ENCODE measurements at places on chromosomes 1 and 21. TPM values are rescaled to one million over a fixed set of nuclear protein-coding genes. Genes with fewer than 3 reads are reported as not detected.

The CYP4A22 gene
- polyA plus RNA-seq: 0.16 TPM

- no peak for DNase-seq
- H3K4me1 ChIP-seq: no peaks in the 10 kb centered on the region
- no peak overlapping the region for H3K27ac ChIP-seq
- peaks cover 6% of the 10 kb centered on the region for H3K27me3 ChIP-seq
Measured at GRCh38 chr1:212544110-212544509, 64.5 kb upstream of the ATF3 start.

GRCh38 chr1:200590001-200590400 is 30.6 kb downstream of the KIF14 start:
- peaks cover 2% of the 10 kb centered on the region for H3K36me3 ChIP-seq
- no peak for DNase-seq
- no peak overlapping the region for H3K4me3 ChIP-seq
- H3K27me3 ChIP-seq: no peaks in the 10 kb centered on the region
- H3K27ac ChIP-seq: no peak overlapping the region

DNA sequence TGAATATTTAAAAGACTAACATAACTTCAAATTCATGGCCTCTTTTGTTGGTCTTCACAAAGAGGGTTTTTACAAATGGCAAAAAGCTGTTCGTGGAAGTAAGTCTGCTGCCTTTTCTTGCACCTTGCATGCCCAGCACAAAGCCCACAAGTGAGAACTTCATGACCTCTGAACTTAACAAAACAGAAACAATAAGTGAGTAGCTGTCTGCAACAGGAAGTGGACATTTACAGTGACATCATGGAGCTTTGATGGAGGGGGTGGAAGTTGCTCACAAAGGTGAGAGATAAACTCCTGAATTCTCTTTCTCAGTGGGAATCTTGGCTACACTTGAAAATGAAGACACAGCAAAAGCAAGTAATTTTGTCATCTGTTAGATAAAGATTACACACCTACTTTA is 303.3 kb upstream of the DEPDC1 start:
- no peaks in the 10 kb centered on the region for H3K36me3 ChIP-seq
- no peaks in the 10 kb centered on the region for H3K4me1 ChIP-seq
- no peak for DNase-seq
- no peak overlapping the region for H3K27ac ChIP-seq
- no peak overlapping the region for H3K4me3 ChIP-seq
- no peaks in the 10 kb centered on the region for H3K27me3 ChIP-seq

- no peak overlapping the region for H3K27ac ChIP-seq
- peaks cover 17% of the 10 kb centered on the region for H3K36me3 ChIP-seq
- no peak overlapping the region for H3K4me3 ChIP-seq
- DNase-seq: peak; percentile 43
Measured at GRCh38 chr1:40078512-40079333, 18.3 kb downstream of the PPT1 start.

The FCGR3A gene
- 27.1 TPM for polyA plus RNA-seq

GRCh38 chr1:37840711-37841110 is 18.7 kb downstream of the MTF1 start:
- DNase-seq: peak; percentile 16
- H3K4me3 ChIP-seq: no peak overlapping the region
- H3K4me1 ChIP-seq: no peaks in the 10 kb centered on the region
- peaks cover 20% of the 10 kb centered on the region for H3K36me3 ChIP-seq
- no peak overlapping the region for H3K27ac ChIP-seq

DNA sequence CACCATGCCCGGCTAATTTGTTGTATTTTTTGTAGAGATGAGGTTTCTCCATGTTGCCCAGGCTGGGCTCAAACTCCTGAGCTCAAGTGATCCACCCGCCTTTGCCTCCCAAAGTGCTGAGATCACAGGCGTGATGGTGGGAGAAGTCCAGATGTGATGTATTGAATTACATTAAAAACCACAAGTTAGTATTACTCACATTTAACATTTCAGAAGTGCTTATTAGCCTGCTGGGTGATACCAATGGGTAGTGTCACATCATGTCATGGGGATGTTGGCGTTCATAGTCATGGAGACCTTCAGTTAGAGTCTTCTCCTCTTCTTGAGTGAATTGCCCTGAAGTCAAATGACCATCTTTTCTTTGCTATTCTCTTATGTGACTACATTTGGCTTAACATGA is 63.6 kb upstream of the VAMP3 start:
- H3K4me1 ChIP-seq: no peaks in the 10 kb centered on the region
- no peak overlapping the region for H3K4me3 ChIP-seq
- peaks cover 19% of the 10 kb centered on the region for H3K27me3 ChIP-seq
- no peaks in the 10 kb centered on the region for H3K36me3 ChIP-seq

The APOBEC4 gene
- polyA plus RNA-seq: 2.9 TPM

The PAQR6 gene
- 2.6 TPM for polyA plus RNA-seq

DNA sequence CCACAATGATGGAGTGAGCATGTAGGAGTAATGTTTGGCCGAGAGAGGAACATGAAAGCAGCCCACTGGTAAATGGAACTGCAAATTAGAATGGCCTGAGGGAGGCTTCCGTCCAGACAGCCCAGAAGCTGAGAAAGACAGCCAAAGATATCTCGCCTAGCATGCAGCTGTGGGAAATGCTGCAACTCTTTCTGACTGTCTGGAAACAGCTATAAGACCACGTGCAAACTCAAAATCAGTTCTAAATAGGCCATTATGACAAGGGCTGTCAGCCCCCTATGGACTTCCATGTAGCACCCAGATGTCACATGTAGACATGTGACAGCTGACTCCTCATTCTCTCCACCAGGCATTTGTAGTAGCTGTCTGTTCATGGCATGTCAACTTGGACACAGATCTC is 62.9 kb upstream of the ATP1A1 start:
- H3K27ac ChIP-seq: no peak overlapping the region
- no peak overlapping the region for H3K4me3 ChIP-seq
- peak; percentile 98 for DNase-seq
- H3K4me1 ChIP-seq: no peaks in the 10 kb centered on the region
- H3K36me3 ChIP-seq: no peaks in the 10 kb centered on the region

The FCRL6 gene
- 0.82 TPM for polyA plus RNA-seq

- H3K4me1 ChIP-seq: peaks cover 4% of the 10 kb centered on the region
- DNase-seq: peak; percentile 31
- peaks cover 8% of the 10 kb centered on the region for H3K27me3 ChIP-seq
- peak overlapping the region; percentile 62 for H3K27ac ChIP-seq
- no peaks in the 10 kb centered on the region for H3K36me3 ChIP-seq
- peak overlapping the region; percentile 64 for H3K4me3 ChIP-seq
Measured at GRCh38 chr1:107963601-107964335, 1.2 kb downstream of the VAV3 start.

DNA sequence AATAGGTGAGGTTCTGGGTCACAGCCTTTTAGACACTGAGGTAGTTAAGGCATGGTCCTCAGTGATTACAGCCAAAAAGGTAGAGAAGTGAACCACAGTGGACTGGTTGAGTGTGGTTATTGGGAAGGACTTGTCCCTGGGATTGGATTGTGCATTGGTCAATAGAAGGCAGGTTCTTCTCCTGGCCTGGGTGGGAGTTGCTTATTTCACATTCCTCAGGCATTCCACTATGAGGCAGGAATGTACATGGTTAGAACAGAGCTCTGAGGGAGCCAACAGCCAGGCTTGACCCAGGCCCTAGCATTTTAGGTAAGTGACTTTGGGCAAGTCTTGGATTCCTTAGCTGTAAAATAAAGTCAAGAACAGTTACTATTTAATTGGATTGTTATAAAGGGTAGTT is 97.9 kb upstream of the MARK1 start:
- no peak overlapping the region for H3K27ac ChIP-seq
- no peak overlapping the region for H3K4me3 ChIP-seq
- DNase-seq: no peak
- no peaks in the 10 kb centered on the region for H3K4me1 ChIP-seq
- H3K36me3 ChIP-seq: no peaks in the 10 kb centered on the region
- H3K27me3 ChIP-seq: no peaks in the 10 kb centered on the region

DNA sequence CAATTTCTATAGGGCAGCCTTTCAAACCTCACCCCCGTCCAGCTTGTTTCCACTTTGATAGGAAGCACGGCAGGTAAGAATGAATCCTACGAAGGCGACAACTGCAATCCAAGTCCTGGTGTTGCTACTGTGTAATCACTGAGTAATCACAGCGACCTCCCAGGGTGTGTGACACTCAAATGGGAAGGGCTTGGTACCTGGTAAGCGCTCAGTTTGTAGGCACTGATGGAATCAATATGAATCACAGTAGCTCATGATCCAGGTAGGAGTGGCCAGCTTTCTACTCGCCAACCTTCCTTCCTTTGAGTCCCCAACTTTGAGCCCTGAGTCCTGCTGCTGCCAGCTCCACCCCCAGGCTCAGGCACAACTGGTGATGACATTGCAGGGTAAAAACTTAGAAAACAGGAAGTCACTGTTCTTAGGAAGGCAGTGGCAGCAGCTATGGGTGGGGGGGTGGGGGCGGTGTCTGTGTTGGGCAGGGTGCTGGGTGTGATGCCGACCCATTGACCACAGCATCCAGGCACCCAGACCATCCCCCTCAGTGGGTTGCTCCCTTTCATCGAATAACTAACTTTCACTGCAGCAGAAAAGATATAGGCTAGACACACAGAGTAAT is 70.7 kb downstream of the CD247 start:
- H3K36me3 ChIP-seq: no peaks in the 10 kb centered on the region
- H3K27me3 ChIP-seq: peaks cover 4% of the 10 kb centered on the region
- H3K4me1 ChIP-seq: no peaks in the 10 kb centered on the region

The NFASC gene
- polyA plus RNA-seq: 2.8 TPM

DNA sequence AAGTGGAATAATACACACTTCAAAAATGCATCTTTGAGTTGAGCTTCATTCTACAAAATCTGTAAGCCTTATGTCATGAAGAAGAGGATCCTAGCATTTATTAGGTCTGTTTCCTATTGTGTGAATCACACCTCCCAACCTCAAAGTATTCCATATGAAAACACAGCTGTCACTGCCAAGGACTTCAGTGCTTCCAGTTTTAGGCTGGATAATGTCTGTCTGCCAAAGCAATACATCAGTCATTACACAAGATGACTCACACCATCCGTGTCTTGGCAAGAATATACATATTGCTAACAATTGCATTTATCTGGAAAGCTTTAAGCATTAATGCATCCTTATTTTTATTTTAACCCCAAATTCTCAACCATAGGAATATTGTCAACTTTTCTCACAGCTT is 125.7 kb upstream of the TMPRSS15 start:
- no peaks in the 10 kb centered on the region for H3K36me3 ChIP-seq
- no peak overlapping the region for H3K4me3 ChIP-seq
- H3K27ac ChIP-seq: no peak overlapping the region
- DNase-seq: peak; percentile 65

The DCDC2B gene
- polyA plus RNA-seq: 4.3 TPM

The DAB1 gene
- polyA plus RNA-seq: 0.08 TPM

GRCh38 chr1:86798608-86799291 is 94.4 kb downstream of the SH3GLB1 start:
- no peaks in the 10 kb centered on the region for H3K27me3 ChIP-seq
- H3K4me3 ChIP-seq: no peak overlapping the region
- H3K4me1 ChIP-seq: no peaks in the 10 kb centered on the region
- H3K36me3 ChIP-seq: no peaks in the 10 kb centered on the region
- H3K27ac ChIP-seq: no peak overlapping the region
- no peak for DNase-seq

DNA sequence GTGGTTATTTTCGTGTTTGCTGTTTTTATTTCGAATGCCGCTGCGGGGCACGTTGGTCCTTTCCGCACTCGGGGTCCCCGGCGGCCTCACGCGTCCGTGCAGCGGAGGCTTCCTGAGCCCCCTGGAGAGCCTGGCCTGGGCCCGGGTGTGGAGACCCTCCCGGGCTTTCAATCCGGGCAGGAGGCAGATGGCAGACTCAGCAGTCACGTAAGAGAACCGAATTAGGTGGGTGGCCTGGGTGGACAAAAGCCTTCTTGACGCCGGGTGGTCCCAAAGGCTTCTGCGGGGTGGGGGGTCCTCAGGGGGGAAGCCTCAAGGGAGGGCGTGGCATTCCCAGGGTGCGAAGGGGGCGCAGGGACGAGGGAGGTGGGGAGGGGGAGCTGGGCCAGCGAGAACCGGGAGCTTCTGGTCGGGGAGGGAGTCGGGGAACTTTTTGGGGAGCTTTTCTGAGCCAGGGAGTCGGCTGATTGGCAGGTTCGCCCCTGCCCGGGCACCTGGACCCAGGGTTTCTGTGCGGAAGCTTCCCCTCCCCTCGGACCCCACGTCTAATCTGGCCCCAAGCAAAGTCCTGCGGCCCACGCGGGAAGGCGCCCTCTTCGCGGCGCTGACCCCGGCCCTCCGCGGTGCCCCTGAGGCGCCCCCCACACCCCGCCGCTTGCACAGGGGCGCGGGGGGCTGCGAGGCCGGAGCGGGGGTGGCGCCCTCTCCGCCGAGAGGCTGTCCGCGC is 1.3 kb upstream of the HES4 start:
- H3K36me3 ChIP-seq: no peaks in the 10 kb centered on the region
- H3K27me3 ChIP-seq: no peaks in the 10 kb centered on the region
- H3K4me1 ChIP-seq: peaks cover 32% of the 10 kb centered on the region
- H3K27ac ChIP-seq: peak overlapping the region; percentile 99
- peak; percentile 66 for DNase-seq
- H3K4me3 ChIP-seq: peak overlapping the region; percentile 64

DNA sequence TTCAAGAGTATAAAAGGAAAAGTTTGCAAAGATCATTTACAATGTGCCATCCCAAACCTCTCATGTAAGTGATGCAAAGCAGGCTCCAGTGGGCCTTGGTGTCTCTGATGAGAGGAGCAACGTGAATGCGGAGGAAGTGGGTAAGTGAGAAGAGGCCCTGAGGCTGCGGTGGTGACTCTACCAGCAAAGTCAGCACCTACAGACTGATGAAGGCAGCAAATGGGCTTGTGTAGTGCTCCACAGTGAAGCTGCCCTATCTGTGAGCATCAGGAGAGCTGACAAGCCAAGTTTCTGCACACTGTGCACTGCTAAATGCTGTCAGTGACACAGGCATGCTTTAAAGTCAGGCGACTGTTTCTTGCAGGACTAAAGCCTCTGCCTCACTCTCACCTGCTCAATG is 15.6 kb upstream of the RAP1A start:
- H3K4me3 ChIP-seq: peak overlapping the region; percentile 3
- DNase-seq: no peak
- no peaks in the 10 kb centered on the region for H3K36me3 ChIP-seq
- no peaks in the 10 kb centered on the region for H3K27me3 ChIP-seq
- H3K4me1 ChIP-seq: peaks cover 16% of the 10 kb centered on the region

- H3K4me3 ChIP-seq: no peak overlapping the region
- peaks cover 4% of the 10 kb centered on the region for H3K36me3 ChIP-seq
- no peaks in the 10 kb centered on the region for H3K27me3 ChIP-seq
- no peak overlapping the region for H3K27ac ChIP-seq
- no peaks in the 10 kb centered on the region for H3K4me1 ChIP-seq
Measured at GRCh38 chr1:243526180-243526579, 270.3 kb downstream of the SDCCAG8 start.

The KRTAP19-4 gene
- polyA plus RNA-seq: not detected

The SH2D2A gene
- polyA plus RNA-seq: 1.1 TPM

- H3K4me3 ChIP-seq: no peak overlapping the region
- H3K36me3 ChIP-seq: no peaks in the 10 kb centered on the region
- H3K27me3 ChIP-seq: no peaks in the 10 kb centered on the region
- H3K27ac ChIP-seq: no peak overlapping the region
- peaks cover 19% of the 10 kb centered on the region for H3K4me1 ChIP-seq
Measured at GRCh38 chr1:172941945-172942344, 108.8 kb downstream of the TNFSF18 start.

The RHD gene
- polyA plus RNA-seq: 0.27 TPM

The LRRC8C gene
- polyA plus RNA-seq: 5.0 TPM

- H3K4me1 ChIP-seq: peaks cover 50% of the 10 kb centered on the region
- H3K4me3 ChIP-seq: no peak overlapping the region
Measured at GRCh38 chr1:201496296-201496690, 10.6 kb downstream of the CSRP1 start.

The KIAA0319L gene
- polyA plus RNA-seq: 36.2 TPM

Measured in lung (tissue), 17 donors.